ENCODE measurements at places on chromosomes 7 and 10.
A peak's percentile ranks its signal among the peaks of the same experiment; 100 is the strongest.

DNA sequence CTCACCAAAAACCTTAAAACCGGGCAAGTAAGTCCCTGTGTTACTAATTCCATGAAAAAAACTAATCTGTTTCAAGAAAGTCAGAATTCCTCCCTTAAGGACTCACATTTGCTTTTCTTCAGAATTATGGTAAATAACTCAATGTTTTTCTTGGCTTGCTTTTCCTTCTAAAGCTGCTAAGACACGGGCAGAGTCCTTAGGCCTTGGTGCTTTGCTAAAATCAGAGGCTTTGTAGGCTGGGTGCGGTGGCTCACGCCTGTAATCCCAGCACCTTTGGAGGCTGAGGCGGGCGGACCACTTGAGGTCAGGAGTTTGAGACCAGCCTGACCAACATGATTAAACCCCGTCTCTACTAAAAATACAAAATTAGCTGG is 32.0 kb downstream of the GNA12 start:
- DNase-seq: no peak

DNA sequence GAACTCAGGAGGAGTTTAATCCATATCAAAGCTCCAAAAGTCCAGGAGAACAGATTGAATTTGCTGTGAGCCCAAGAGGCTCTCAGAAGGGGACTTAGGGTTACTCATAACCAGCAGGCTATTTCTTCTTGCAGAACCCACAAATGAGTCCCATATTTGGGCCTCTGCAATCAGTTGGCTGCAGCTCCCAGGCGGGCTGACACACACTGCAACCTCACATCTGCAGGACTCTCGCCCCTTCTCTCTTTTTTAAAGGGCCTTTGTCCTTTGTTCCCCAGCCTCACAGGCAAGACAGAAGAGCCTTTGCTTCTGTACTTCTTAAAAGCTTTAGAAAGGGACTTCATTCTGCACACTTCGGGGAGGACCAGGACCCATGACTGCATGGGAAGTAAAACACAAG is 26.7 kb downstream of the CREB3L2 start:
- no peak for DNase-seq

DNA sequence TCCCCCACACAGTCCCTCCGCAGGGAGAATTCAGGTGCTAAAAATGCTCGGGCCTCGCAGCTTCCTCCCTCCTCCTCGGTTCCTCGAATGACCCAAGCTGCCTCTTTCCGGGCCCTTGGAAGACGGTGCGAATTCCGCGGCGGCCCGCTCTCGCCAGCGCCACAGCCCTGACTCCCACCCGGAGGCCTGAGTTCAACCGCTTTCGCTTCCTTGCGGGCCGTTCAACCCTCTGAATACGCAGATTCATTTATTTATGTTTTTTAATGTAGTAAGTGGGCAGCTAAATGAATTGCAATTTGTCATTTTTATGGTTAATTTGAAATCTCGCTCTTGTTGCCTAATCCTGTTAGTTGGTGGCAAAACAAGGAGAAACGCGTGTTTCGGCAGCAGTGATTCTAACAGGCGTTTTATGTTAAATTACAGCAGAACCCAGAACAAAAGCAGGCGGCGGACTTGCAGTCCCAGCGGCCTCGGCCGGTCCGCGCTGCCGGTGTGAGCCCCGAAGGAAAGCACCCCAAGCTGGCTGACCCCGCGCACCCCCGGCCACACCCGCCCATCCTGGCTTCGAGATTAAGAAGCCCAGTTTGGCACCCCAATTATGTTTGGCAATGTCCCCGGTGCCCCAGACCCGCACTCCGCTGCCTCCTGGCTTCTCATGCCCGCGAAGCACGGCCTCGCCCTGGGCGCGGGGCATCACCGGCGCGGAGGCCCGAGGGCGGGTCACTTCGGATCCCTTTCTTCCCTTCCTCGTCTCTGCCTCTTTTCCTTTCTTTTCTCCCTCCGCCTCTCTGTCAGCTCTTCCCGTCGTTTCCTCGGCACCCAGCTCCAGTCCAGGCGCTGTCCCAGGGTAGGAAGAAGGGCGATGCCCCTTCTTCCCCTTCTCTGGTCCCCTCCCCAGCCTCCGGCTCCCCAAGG is 75.9 kb downstream of the INSIG1 start:
- no peak for DNase-seq

DNA sequence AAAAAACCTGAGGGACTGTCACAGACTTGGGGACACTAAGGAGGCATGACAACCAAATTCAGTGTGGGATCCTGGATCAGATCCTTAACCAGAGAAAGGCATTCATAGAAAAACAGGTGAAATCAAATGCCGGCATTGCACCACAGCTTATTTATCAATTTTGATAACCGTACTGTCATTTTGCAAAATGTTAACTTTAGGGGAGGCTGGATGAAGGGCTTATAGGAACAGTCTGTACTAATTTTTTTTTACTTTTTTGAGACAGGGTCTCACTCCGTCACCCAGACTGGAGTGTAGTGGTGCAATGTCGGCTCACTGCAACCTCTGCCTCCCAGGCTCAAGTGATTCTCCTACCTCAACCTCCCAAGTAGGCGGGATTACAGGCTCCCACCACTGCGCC is 217.1 kb downstream of the ELMO1 start:
- no peak for DNase-seq

DNA sequence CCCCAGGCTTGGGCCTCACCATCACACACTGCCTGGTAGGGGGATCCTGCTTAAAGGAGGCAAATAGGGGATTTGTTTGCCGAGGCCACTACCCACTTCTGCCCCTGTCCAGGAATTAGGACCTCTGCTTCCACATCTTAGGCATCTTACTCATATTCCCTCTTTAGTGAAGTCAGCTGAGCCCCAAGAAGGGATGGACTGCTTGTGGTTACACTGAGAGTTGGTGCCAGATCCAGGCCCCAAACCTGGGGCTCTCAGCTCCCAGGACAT is 1.6 kb upstream of the GPRIN2 start:
- DNase-seq: no peak

GRCh38 chr7:130794619-130794922 is 60.6 kb upstream of the KLF14 start:
- DNase-seq: no peak

- DNase-seq: no peak
Observed at GRCh38 chr7:113582471-113582870, 336.3 kb downstream of the PPP1R3A start.

GRCh38 chr7:42272793-42273665 is 36.0 kb upstream of the GLI3 start:
- DNase-seq: no peak

DNA sequence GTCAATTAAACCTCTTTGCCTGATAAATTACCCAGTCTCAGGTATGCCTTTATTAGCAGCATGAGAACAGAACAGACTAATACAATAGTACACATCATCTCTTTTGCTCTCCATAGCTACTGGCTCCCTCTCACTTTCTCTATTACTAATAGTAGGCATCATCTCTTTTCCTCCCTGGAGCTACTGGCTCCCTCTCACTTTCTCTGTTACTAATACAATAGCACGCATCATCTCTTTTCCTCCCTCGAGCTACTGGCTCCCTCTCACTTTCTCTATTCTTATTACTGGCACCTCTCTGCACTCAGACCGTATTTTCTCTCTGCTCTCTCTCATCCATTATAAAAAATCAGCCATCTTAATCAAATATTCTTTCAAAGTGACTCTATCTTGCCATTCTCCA is 37.1 kb downstream of the SLC25A13 start:
- DNase-seq: no peak

- no peak for DNase-seq
Observed at GRCh38 chr10:96387161-96387560, 28.4 kb upstream of the OPALIN start.

DNA sequence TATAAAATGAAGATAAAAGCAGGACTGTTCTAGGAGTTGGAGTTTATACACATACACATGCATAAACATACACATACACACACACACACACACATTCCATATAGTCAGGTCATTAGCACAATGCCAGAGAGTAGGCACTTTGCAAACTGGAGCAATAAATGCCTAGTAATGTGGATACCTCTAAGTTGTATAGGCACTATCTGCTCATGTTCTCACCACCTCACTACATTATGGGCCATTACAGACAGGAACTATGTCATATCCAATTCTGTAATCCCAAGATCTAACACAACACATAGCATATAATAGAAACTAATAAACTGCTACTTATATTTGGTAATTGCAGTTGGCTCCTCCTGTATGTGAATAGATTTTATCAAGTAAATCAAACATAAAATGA is 115.6 kb downstream of the GRM8 start:
- DNase-seq: no peak

DNA sequence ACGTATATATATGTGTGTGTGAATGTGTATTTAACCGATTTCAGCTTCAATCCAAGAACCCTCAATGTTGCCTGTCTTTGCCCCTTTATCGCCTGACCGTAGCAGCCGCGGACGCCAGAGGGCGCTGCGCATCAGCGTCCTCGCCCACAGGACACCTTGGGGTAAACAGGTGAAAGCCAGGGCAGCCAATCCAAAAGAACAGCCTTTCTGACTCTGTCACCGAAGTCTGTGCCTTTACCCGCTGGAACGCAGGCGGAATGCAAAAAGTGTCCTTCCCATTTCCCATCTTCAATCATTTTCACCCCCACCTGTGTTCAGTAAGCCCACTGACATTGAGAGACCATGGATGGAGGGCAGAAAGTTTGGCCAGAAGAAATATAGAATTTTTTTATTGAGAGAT is 3.6 kb downstream of the NXPH1 start:
- DNase-seq: no peak

GRCh38 chr7:91295576-91295975 is 31.3 kb downstream of the FZD1 start:
- DNase-seq: no peak

GRCh38 chr7:47776335-47776734 is 171.9 kb downstream of the PKD1L1 start:
- no peak for DNase-seq

DNA sequence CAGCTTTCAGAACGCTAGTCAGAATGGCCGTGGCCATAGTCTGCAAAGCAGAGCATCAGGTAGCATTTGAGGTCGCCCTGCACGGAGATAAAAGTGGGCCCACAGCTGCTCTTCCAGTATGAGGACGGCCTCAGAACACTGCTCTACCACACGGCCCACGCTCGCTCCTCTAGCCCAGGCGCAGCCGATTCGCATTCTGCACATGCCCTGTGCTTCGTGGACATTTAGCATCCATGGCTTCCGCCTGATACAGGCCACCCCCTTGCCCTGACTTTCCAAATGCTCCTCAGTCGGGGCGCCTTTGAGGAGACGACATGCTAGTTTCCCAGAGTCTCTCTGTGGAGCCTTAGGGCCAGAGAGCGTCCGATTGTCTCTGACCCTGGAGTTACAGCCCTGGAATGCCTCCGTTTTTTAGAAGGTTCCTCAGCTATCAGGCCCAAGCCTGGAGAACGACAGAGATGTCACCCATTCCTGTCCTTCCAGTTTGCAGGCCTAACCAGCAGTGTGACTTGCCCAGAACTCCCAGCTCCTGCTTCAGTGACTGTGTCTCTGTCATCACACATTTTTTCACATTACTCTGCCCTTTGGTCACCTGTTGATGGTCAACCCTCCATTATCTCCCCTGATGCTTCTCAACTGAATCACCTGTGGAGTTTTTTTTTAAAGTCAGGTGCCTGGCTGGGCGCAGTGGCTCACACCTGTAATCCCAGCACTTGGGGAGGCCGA is 14.3 kb downstream of the STRA8 start:
- no peak for DNase-seq

DNA sequence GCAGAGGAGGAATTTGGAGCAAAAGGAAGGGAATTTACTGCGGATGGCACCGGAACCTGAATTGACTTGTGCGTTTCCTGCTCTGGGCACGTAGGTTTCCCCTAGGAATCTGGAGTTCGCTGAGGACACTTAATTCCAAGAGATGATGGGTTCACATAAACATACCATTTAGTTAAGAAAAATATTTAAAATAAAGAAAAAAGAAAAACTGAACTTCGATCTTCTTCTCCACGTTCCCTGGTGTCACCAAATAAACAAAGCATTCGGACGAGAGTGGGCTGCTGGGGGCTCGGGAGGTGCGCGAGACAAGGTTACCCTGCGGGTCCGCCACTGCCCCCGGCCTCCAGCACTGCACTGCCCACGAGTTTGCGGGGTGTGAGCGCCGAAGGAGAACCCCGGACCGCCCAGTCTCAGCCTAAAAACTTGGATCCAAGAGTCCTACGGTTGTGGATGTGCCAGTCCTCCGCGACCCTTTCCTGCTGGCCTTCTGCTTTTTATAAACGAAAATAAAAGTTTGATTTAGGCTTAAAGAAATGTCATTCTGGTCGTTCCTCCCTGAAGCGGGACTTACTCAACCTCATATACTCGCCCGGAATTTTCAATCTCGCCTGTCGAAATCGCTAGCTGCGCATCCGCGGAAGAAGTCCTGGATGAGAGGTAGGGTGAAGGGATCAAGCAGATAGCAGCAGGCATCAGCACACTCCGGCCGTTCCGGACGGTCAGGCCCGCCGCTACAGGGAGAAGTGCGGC is 30.3 kb downstream of the SKIDA1 start:
- DNase-seq: no peak

DNA sequence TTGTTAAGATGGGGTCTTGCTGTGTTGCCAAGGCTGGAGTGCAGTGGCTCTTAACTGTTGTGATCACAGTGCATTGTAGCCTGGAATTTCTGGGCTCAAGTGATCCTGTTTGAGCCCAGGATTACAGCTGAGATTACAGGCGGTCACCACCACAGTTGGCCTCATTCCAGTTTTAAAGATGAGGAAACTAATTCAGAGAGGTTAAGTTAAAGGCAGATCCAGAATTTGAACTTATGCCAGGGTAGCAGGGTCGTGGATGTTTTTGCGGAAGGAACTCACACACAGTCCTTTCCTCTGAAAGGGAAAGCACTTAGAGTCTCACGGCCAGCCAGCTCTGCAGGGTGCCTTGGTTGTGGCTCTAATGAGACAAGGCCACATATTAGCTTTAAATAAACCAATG is 84.7 kb downstream of the MMRN2 start:
- DNase-seq: no peak

GRCh38 chr7:127391591-127392181 is 822 bp downstream of the ZNF800 start:
- peak; percentile 27 for DNase-seq

DNA sequence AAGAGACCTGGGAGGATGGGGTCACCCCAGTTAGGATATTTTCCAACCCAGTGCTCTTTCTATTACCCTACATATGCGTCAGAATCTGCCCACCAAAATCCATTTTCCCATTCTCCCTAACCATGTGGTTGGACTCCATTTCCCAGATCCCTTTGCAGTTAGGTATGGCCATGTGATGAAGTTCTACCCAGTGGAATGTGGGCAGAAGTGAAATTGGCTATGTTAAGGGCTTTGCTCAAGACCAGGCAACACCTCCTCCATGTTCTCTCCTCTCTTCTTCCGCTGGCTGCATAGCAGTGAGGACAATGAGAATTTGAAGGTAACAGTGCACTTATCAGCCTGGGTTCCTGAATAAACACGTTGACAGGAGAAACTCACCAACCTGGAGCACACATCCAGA is 111.3 kb downstream of the CABCOCO1 start:
- no peak for DNase-seq

DNA sequence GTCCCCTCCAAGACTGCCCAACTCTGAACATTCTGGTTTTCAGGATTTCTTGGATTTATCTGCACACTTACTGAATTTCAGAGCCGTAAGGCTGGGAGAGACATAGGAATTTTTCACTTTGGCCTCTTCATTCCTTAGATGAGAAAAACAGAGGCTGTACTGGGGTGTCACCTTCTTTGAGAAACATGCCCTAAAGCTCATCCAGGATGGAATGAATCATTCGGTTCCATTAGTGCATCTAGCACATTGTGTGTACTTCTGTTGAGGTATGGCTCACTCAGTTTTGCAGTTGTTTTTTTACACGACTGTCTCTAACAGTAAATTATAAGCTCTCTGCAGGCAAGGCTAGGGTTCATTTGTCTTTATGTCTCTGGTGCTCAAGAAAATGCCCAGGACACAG is 383.4 kb downstream of the GATA3 start:
- no peak for DNase-seq

Data from effector memory CD4-positive, alpha-beta T cell (primary cell).